ENCODE measurements at places on chromosomes 16 and 17. TPM values are rescaled to one million over a fixed set of nuclear protein-coding genes. Genes with fewer than 3 reads are reported as not detected.

Gene NSRP1
- 12.7 TPM for total RNA-seq

Gene ADCY9
- total RNA-seq, result 37.0 TPM

Gene GPR142
- not detected for total RNA-seq

Gene ARHGAP44
- total RNA-seq, result 1.7 TPM

Gene SLC5A11
- total RNA-seq, result under 0.01 TPM

Gene CENPT
- 23.1 TPM for total RNA-seq

Gene HBA2
- not detected for total RNA-seq

Gene POLR2C
- total RNA-seq, result 106 TPM

Gene NUBP1
- 17.7 TPM for total RNA-seq

Gene CCDC78
- 1.8 TPM for total RNA-seq

Gene CTRB1
- not detected for total RNA-seq

Gene DHODH
- total RNA-seq, result 2.8 TPM

Gene SCN4A
- 0.83 TPM for total RNA-seq

Gene CDH8
- not detected for total RNA-seq

Gene NPIPB6
- not detected for total RNA-seq

Gene TBC1D3G
- not detected for total RNA-seq

Gene PMFBP1
- 0.51 TPM for total RNA-seq

Gene HSPB9
- not detected for total RNA-seq

Gene KRTAP4-5
- total RNA-seq, result not detected

Gene MC1R
- total RNA-seq, result 4.3 TPM

Gene FOXC2
- total RNA-seq, result 0.26 TPM

Gene MXRA7
- total RNA-seq, result 142 TPM

Gene CHD9NB
- total RNA-seq, result 3.6 TPM

Gene CACNG5
- not detected for total RNA-seq

Gene CFAP119
- total RNA-seq, result 0.77 TPM

Gene RTN4RL1
- 0.51 TPM for total RNA-seq

Gene FOXN1
- total RNA-seq, result not detected

Gene HIGD1B
- total RNA-seq, result not detected

Gene C17orf100
- total RNA-seq, result 0.33 TPM

Gene FBRS
- total RNA-seq, result 20.8 TPM

Gene NOTUM
- 0.51 TPM for total RNA-seq

Gene CCNF
- total RNA-seq, result 3.6 TPM

Gene PRSS8
- not detected for total RNA-seq

Gene PHOSPHO1
- total RNA-seq, result 0.17 TPM

Gene ST6GALNAC1
- not detected for total RNA-seq

Gene ATP5PD
- 258 TPM for total RNA-seq

Gene BCKDK
- total RNA-seq, result 12.6 TPM

Gene ABI3
- not detected for total RNA-seq

Gene ADAM11
- 0.66 TPM for total RNA-seq

Gene NUDT21
- total RNA-seq, result 64.2 TPM

Gene KRTAP16-1
- not detected for total RNA-seq

Gene UBB
- 3,188 TPM for total RNA-seq

Gene CCDC200
- total RNA-seq, result not detected

Gene TMEM88
- not detected for total RNA-seq

Gene ZNF469
- total RNA-seq, result 1.3 TPM

Gene MT1A
- 5.3 TPM for total RNA-seq

Gene HMOX2
- total RNA-seq, result 40.0 TPM

Gene HYDIN
- 1.3 TPM for total RNA-seq

Gene CES5A
- not detected for total RNA-seq

Gene ADORA2B
- total RNA-seq, result 10.5 TPM

Gene KRTAP1-5
- not detected for total RNA-seq

Gene PPY
- total RNA-seq, result not detected

Gene PIEZO1
- 135 TPM for total RNA-seq

Gene GAST
- total RNA-seq, result not detected
